ENCODE measurements at places on chromosomes 3 and 15. TPM values are rescaled to one million over a fixed set of nuclear protein-coding genes. Genes with fewer than 3 reads are reported as not detected.

GRCh38 chr3:54916732-54917131, 11.1 kb downstream of the LRTM1 start:
- no peak overlapping the region for H3K4me3 ChIP-seq
- H3K4me1 ChIP-seq: peaks cover 7% of the 10 kb centered on the region
- no peaks in the 10 kb centered on the region for H3K36me3 ChIP-seq
- no peaks in the 10 kb centered on the region for H3K27me3 ChIP-seq
- no peak for DNase-seq

GRCh38 chr3:101142160-101142559, 148.9 kb upstream of the ABI3BP start:
- H3K27me3 ChIP-seq: no peaks in the 10 kb centered on the region
- no peaks in the 10 kb centered on the region for H3K4me1 ChIP-seq
- DNase-seq: no peak
- H3K27ac ChIP-seq: no peak overlapping the region
- no peak overlapping the region for H3K4me3 ChIP-seq
- H3K36me3 ChIP-seq: no peaks in the 10 kb centered on the region

- no peaks in the 10 kb centered on the region for H3K27me3 ChIP-seq
- H3K4me1 ChIP-seq: peaks cover 18% of the 10 kb centered on the region
- no peak for DNase-seq
- H3K27ac ChIP-seq: no peak overlapping the region
- no peak overlapping the region for H3K4me3 ChIP-seq
- no peaks in the 10 kb centered on the region for H3K36me3 ChIP-seq
Observed at GRCh38 chr3:197472151-197472550, 83.6 kb downstream of the BDH1 start.

DNA sequence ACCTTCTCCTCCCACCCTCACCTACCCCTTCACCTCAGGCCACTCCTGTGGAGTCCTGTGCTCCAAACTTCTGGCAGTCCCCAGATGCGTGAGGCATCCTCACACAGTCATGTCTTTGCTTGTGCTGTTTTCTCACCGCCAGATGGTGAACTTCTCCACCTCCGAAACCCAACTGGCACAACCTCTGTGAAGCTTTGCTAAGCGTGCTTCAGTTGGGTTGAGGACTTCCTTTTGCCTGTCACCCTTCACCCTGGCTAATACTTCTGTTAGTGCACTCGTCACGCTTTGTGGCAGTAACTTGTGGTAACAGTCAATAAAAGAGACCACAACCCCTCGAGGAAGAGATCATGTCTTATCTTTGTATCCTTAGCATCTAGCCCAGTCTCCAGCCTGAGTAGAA, 42.0 kb upstream of the SKOR1 start:
- no peaks in the 10 kb centered on the region for H3K4me1 ChIP-seq
- H3K4me3 ChIP-seq: no peak overlapping the region
- no peaks in the 10 kb centered on the region for H3K27me3 ChIP-seq
- H3K27ac ChIP-seq: no peak overlapping the region

DNA sequence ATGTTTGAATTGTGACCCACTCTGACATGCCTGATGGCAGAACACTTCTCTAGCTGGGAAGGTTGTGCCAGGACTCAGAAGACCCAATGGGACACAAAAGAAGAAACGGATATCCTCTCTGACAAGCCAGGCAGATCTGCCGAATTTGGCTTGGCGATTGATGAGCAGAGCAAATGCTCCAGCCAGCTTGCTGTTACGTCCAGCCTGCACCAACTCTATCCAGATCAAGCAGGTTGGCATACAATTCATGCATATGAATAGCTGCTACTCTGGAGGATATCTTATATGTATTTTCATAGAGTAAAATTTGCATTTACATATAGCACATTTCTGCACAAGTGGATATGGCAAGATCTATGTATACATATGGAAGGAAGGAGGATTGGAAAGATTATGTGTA, 102.8 kb downstream of the PEX5L start:
- H3K27me3 ChIP-seq: no peaks in the 10 kb centered on the region
- H3K4me3 ChIP-seq: no peak overlapping the region
- no peaks in the 10 kb centered on the region for H3K4me1 ChIP-seq
- no peak for DNase-seq
- H3K36me3 ChIP-seq: no peaks in the 10 kb centered on the region

- H3K36me3 ChIP-seq: peaks cover 91% of the 10 kb centered on the region
- H3K27ac ChIP-seq: peak overlapping the region; percentile 87
- DNase-seq: no peak
- H3K27me3 ChIP-seq: no peaks in the 10 kb centered on the region
Observed at GRCh38 chr3:71048948-71049347, 534.6 kb downstream of the FOXP1 start.

DNA sequence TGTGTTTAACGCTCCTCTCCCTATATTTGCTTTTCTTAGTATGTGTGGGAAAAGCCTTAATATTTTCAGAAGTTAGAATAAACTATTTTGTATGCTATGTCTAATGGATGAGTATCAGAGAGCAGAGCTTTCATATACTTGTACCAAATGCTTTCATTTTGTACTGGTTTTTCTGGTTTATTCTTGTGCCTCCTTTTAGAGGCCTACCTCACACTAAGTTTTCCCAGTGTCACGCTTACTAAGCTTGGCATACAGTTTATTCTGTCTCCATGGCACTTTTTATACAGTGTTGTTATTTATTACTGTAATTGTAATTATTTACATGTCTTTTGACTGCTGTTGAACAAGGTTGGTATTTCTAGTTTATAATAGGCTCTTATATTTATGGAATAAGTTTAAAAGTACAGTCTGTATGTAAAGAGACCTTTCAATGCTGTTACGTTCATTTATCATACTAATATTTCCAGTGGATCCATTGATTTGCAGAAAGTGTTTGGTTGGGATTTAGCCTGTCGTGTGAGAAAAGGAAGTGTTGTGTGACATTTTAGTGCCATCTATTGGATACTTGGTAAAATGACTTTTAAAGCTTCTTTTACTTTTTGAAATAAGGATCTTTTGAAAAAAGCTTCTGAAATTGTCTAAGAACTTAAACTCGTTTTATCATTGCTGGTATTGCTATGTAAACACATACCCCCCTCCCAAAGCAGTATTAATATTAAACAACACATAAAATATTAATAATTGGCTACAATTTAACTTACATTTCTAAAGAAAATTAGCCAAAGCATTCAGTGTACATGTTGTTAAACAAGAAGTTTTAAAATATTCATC, 5.2 kb upstream of the EBLN2 start:
- H3K36me3 ChIP-seq: no peaks in the 10 kb centered on the region
- H3K4me1 ChIP-seq: peaks cover 13% of the 10 kb centered on the region
- H3K4me3 ChIP-seq: no peak overlapping the region
- DNase-seq: no peak
- no peaks in the 10 kb centered on the region for H3K27me3 ChIP-seq

- H3K4me1 ChIP-seq: peaks cover 14% of the 10 kb centered on the region
- DNase-seq: peak; percentile 97
- H3K27ac ChIP-seq: peak within 1 kb of the TSS; percentile 90
- no peaks in the 10 kb centered on the region for H3K27me3 ChIP-seq
- H3K36me3 ChIP-seq: peaks cover 3% of the 10 kb centered on the region
Observed at GRCh38 chr3:39383045-39383880, at the start of gene SLC25A38. TSS of gene SLC25A38 (plus strand) at chr3:39383370. CDS start at chr3:39383725, 355 bp downstream.

- H3K4me3 ChIP-seq: no peak overlapping the region
- no peaks in the 10 kb centered on the region for H3K36me3 ChIP-seq
- DNase-seq: peak; percentile 83
- H3K27ac ChIP-seq: no peak overlapping the region
- no peaks in the 10 kb centered on the region for H3K4me1 ChIP-seq
Observed at GRCh38 chr3:82133070-82133606, 371.7 kb upstream of the GBE1 start.

Gene TYRO3
- total RNA-seq: 6.2 TPM

Gene BTLA
- total RNA-seq: 0.36 TPM

Gene CFAP100
- total RNA-seq: not detected

Gene SLC12A8
- 33.0 TPM for total RNA-seq

Gene SPESP1
- 2.9 TPM for total RNA-seq

Gene GRIP2
- 1.4 TPM for total RNA-seq
